ENCODE measurements at places on chromosomes 4 and X. TPM values are rescaled to one million over a fixed set of nuclear protein-coding genes. Genes with fewer than 3 reads are reported as not detected.

DDX53 gene
- total RNA-seq, result not detected

- DNase-seq, result no peak
Observed at GRCh38 chr4:90128961-90129495, 1.8 kb downstream of the CCSER1 start.

DNA sequence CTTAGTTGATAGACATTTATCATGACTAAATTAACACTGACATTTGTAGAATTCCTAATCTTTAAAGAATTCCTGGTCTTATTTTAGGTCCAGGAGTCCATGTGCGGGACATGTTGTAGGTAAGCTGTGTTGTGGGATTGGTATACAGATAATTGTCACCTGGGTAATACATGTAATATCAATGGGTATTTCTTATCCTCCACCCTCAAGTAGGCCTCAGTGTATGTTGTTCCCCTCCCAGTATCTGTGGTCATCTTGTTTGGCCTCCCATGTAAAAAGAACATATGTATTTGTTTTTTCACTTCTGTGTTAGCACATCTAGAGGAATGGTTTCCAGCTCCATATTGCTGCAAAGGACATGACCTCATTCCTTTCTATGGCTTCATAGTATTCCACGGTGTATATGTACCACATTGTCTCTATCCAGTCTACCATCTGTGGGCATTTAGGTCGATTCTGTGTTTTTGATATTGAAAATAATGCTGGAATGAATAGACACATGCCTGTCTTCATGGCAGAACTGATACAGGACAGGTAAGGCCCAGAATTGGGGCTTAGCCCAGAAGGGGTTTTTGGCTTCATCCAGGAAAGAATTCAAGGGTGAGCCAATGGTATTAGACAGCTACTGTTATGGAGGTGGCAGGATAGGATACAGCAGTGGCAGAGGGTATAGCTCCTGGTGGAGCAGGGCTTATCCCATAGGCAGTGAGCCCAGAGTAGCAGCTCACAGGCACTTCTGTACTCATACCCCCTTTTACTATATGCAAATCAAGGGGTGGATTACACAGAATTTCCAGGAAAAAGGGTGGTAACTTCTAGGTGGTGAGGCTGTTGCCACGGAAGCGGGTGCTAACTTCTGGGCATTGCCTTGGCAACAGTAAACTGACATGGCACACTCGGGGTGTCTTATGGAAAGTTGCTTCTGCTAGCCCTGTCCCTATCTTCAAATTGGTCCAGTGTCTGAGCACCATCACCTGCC, 66.1 kb upstream of the WDR1 start:
- no peak for DNase-seq

- no peak for DNase-seq
Observed at GRCh38 chr4:141389649-141390048, 169.0 kb downstream of the ZNF330 start.

- DNase-seq, result peak; percentile 89
Observed at GRCh38 chrX:149470955-149471354, 34.2 kb downstream of the IDS start.

- DNase-seq, result no peak
Observed at GRCh38 chr4:102551958-102552565, 50.9 kb downstream of the NFKB1 start.

MAGEB6 gene
- total RNA-seq, result not detected

HS6ST2 gene
- not detected for total RNA-seq

TAF7L gene
- not detected for total RNA-seq

MAGEC1 gene
- total RNA-seq, result not detected

GRCh38 chr4:118772767-118773428, 63.0 kb downstream of the SEC24D start:
- DNase-seq, result no peak

CPE gene
- total RNA-seq, result 59.5 TPM

DNA sequence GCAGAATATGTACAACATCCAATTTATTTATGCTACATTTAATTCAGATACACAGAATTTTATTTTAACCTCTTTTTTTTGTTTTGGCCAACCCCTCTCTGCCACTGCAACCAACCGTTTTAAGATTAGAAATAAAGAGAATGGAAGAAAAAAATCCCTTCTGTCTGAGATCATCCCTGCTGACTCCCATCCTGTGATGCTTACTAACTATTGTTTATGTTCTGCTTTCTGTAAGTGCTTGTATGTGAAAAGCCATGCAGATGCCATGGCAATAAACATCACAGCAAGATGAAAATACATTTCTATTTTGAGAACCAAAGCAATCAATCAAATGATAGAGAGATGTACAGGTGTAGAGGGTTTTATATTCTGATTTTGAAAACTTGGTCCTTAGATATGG, 70.1 kb downstream of the GABRB1 start:
- no peak for DNase-seq

DNA sequence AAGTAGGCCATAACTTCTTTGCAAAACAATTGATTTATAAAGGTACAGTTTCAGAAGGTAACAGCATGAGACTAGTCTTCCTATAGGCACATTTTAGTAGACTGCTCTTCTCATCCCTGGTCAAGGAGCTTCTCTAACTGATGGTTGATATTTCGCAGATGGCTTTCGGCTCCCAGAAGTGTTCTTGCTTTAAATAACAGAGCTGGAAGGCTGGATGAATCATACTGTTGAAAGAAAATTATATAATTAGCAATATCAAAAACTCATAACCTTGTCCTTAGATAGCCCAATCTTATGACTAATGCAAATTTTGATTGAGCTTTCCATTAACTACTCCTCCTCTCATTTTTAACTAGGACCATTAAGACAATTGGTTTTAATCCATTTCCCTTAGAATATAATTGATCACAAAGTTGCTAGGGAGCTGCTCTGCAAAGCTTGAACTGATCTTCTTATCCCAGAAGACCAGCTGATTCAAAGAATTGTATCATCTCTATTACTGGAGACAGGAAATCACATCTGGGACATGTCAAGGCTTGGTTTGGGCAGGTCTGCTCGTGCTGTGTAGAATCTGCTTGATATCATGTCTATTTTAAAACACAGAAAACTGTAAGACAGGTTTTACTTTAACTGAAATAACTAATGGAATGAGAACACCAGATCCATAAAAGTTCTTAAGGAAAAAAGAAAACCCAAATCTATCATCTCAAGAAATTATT, 38.6 kb downstream of the CENPU start:
- no peak for DNase-seq

DNA sequence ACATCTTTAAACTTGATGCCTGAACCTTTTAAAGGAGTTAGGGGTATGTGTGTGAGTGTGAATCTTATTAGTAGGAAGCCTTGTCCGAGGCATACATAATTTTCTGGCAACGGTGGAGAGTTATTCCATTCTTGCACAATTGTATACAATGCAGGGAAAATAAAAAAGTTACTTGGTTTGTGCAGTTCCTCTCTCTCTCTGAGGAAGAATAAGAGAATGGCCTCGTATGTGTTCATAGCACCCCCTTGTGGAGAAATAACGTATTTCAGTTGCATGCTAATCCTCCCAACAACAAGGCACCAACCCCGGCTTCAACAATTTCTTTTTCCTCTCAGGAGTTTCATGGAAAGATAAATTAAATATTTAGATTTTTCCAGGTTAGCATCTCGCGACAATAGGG, 33.7 kb upstream of the FGF13 start:
- peak; percentile 83 for DNase-seq

GRCh38 chr4:67393007-67393406, 152.3 kb downstream of the CENPC start:
- no peak for DNase-seq

PLAC1 gene
- total RNA-seq, result not detected

GRCh38 chrX:136146614-136147314, 569 bp upstream of the FHL1 start:
- no peak for DNase-seq

GRCh38 chr4:40333921-40334352, 1.2 kb upstream of the CHRNA9 start:
- DNase-seq, result no peak

GRCh38 chrX:13188731-13189309, 131.0 kb downstream of the ATXN3L start:
- no peak for DNase-seq

- no peak for DNase-seq
Observed at GRCh38 chr4:152357206-152357605, 178.7 kb downstream of the FBXW7 start.

GRCh38 chr4:139725236-139725635, 59.6 kb downstream of the MGST2 start:
- DNase-seq, result no peak

GRCh38 chr4:47012676-47013075, 18.7 kb upstream of the GABRB1 start:
- DNase-seq, result no peak

- no peak for DNase-seq
Observed at GRCh38 chrX:125894947-125895346, 271.1 kb downstream of the DCAF12L2 start.

TMEM31 gene
- not detected for total RNA-seq
